ENCODE measurements at places on chromosomes 5 and 9. TPM values are rescaled to one million over a fixed set of nuclear protein-coding genes. Genes with fewer than 3 reads are reported as not detected.

Gene LYSMD3
- 12.6 TPM for total RNA-seq

Gene ADAMTS16
- not detected for total RNA-seq

Gene PCDHB15
- not detected for total RNA-seq

Gene ELOVL7
- total RNA-seq, result 0.34 TPM

Gene RNF208
- total RNA-seq, result 3.4 TPM

Gene ZNF366
- total RNA-seq, result not detected

Gene GDNF
- not detected for total RNA-seq

Gene DDX4
- total RNA-seq, result not detected

All from activated CD4-positive, alpha-beta memory T cell treated with anti-CD3 and anti-CD28 coated beads for 36 hours (primary cell).